GM13977 (cell line): ENCODE measurements at places on chromosomes 3 and 15.
A peak's percentile ranks its signal among the peaks of the same experiment; 100 is the strongest.

GRCh38 chr3:8743021-8743601, 9.5 kb downstream of the CAV3 start:
- no peak for DNase-seq

DNA sequence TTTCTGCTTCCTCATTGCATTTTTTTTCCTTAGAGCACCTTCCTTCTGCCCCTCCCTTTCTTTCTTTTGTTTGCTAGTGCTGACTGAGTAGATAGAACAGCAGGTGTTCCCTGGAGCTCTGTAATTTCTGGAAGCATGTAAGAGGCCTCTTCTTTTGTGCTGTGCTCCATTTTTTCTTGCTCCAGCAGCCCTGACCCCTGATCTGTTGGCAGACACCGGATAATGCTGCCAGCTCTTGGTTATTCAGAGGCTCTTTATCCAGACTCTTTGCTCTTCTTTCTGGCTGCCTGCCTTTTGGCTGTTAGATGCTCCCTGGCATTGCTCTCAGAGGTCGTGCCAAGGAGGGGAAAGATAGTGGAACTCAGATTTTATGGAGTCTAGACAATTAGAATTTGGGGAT, 104.4 kb upstream of the RBMS3 start:
- DNase-seq = no peak

GRCh38 chr3:177471733-177472480, 274.6 kb upstream of the TBL1XR1 start:
- DNase-seq = no peak

DNA sequence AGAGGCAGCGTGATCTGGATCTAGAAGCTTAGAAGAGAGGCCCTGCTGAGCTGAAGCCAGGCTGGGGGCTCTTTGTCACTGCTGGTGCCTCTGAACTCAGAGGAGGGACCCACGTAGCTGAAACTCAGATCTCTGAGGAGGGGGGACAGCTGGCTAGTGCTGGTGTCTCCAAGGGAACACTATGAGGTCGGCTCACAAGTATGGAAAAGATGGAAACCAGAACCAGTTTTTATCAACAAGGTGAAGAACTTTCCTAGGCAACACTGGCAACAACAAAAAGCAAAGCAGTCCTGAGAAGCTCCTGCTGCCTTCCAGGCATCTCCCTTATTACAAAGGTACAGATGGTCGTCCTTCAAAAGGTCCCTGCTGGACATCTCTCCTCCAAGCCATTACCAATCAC, 27.0 kb upstream of the FSTL1 start:
- DNase-seq = no peak

DNA sequence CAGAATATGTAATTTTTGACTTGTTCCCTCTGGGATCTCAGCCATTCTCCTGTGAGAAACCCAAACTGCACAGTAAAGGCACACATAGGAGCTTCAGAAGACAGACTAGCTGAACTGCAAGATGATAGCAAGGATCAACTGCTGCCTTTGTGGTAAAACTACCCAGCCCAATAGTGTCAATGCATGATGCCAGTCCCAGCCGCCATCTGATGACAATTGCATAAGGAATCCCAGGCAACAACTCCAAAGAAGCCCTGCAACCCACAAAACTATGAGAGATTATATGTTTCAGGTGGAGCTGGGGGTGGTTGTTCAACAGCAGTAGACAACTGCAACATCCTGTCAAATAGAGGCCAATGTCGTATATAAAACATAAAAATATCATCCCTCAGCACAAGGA, 192.4 kb upstream of the ARPP21 start:
- no peak for DNase-seq

DNA sequence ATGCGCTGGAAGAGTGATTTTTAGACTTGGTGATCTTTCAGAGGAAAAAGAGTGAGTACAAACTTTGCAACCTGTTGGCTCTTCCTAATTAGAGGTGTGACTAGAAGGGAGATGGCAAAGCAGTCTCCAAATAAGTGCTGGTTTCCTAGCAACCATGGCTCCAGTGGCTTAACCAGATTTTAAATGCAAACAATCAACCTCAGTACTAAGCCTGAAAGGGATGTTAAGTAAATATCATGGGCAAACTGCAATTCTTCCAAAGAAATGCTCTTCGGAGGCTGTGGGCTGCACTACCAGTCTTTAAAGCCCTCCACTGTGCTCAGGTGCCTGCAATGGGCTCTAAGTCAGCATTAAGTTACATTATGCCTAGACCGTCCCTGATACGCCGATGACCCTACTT, 678.1 kb upstream of the CCDC54 start:
- no peak for DNase-seq

GRCh38 chr15:33675246-33675645, 293.1 kb upstream of the CHRM5 start:
- DNase-seq = peak; percentile 55

GRCh38 chr15:85564686-85565085, 184.3 kb downstream of the AKAP13 start:
- DNase-seq = no peak

- DNase-seq = no peak
Observed at GRCh38 chr3:151770956-151771355, 37.2 kb downstream of the AADACL2 start.

- no peak for DNase-seq
Observed at GRCh38 chr15:60419753-60420152, 22.0 kb upstream of the ANXA2 start.
